Lower leg skin (tissue), 4 donors: ENCODE measurements at places on chromosomes 16 and 17.

- DNase-seq, result no peak
Observed at GRCh38 chr16:25709213-25709612, 17.5 kb downstream of the HS3ST4 start.

DNA sequence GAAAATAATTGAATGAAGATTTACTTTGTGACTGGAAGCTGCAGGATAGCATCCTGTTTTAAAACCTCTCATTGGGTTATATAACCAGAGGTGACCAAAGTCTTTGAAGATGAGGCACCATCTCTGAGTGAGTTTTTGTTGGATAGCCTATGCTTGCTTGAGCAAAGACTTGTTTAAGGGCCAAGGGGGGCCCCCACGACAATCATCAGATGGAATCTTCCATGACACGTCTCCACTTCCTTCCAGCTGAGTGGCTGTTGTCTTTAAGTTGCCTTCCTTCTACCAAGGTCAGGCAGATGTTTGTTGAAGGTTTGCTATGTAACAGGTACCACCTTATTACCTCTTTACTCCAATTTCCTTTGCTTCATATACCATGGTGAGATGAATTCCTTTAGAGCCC lies 188.8 kb downstream of the PRKCA start:
- no peak for DNase-seq

DNA sequence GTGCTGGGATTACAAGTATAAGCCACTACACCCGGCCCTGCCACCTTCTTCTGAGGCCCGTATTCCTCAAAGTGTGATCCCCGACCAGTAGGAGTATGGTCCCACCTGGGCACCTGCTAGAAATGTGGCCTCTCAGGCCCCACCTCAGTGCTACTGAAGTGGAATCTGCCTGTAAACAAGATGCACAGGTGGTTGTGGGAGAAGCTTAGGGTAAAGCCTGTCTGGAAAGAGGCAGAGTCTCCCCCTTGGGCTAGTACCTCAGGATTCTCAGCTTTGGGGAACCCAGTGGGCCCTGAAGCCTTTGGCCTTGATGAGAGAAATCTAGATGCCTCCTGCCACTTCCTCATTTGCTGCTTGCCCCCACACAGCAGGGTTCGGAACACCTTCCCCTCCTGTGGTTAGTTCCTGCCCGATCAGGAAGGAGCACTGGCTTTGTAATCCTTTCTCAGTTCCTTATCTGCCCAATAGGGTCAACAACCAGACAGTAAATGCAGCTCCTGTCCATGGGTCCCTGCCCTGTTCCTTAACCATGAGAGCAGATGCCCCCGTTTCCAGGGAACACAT lies 25.2 kb downstream of the TK2 start:
- peak; percentile 84 for DNase-seq

- DNase-seq, result no peak
Observed at GRCh38 chr16:8920645-8921346, 38.6 kb downstream of the LITAFD start.

- DNase-seq, result no peak
Observed at GRCh38 chr16:57066625-57067024, 25.8 kb upstream of the CPNE2 start.

GRCh38 chr17:61294777-61295176 lies 104.9 kb upstream of the TBX2 start:
- DNase-seq, result no peak

DNA sequence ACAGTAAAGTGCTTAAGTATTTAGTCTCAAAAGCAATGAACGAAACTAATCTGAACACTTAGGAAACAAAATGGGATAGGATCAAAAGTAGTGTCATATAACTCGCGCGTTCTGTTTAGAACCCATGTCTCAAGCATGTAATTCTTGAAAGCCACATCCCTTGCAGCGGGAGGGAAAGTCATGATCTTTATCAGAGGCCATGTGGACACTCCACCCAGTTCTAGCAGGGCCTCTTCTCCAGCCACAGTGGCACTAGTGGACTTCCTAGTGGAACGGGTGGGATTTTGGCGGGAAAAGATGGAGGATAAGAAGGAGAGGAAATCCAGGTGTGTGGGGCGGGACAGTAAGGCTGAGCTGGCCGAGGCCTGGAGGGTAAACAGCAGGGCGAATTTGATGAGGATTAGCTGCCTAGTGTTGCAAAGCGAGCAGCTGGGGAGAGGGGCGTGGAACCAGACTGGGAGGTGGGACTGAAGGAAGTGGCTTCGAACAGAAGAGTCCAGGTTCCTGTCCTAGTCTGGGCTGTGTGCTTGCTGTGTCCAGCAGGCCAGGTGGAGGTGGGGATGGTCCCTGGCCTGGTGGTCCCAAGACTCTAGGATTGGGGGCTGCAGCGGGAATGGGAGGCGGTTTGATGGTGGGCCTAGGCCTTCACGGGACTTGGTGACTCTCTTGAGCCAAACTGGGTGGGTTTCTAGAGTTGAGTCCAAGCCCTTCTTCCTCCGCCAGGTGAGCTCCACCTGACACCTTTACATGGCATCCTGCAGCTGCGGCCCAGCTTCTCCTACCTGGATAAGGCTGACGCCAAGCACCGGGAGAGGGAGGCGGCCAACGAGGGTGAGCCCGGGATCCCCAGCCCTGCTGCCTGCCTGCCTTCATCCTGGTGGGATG lies 15.9 kb downstream of the POLR3E start:
- peak; percentile 82 for DNase-seq

GRCh38 chr17:68102318-68102758 lies 66.8 kb downstream of the KPNA2 start:
- no peak for DNase-seq

- peak; percentile 3 for DNase-seq
Observed at GRCh38 chr16:54245788-54246453, 40.7 kb downstream of the IRX3 start.

DNA sequence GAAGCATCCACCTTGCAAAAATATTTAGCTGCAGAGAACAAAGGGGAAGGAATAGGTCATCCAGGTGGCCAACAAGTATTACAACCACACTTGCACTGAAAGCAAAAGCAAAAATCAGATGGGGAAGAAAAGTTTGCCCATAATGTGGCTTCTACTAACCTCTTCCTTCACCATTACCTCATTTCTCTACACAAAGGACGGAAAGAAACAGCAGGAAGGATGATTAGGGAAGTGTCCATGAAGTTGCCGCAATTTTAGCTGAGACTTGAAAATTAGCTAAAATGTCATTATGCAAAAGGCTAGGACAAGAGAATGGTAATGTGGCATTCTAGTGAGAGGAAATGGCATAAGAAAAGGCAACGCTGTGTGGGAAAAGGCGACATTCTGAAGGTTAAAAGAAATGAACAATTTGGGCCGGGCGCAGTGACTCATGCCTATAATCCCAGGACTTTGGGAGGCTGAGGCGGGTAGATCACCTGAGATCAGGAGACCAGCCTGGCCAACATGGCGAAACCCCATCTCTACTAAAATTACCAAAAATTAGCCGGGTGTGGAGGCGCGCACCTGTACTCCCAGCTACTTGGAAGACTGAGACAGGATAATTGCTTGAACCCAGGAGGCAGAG lies 13.7 kb downstream of the KANSL1 start:
- no peak for DNase-seq

GRCh38 chr17:80984749-80985148 lies 6.9 kb upstream of the CHMP6 start:
- DNase-seq, result peak; percentile 46

DNA sequence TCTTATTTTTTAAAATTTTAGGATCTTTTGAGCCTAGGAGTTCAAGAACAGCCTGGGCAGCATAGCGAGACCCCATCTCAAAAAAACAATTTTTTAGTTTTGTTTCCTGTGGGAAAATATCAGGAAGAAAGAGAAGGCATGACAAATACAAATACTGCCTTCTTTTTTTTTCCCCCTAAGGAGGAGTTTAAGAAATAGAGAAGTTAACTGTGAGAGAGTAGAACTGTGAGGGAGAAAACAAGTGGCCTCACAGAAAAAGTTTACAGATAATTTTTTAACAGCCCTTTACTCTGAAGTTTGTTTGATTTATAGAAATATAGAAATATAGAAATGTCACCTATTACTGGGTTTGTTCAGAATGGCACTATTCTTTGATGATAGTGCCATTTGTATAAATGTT lies 21.1 kb downstream of the TTYH2 start:
- no peak for DNase-seq

GRCh38 chr16:49337814-49338350 lies 35.7 kb upstream of the C16orf78 start:
- DNase-seq, result peak; percentile 37

GRCh38 chr16:35305476-35305875 lies 1846.1 kb downstream of the TP53TG3F start:
- no peak for DNase-seq

- DNase-seq, result no peak
Observed at GRCh38 chr16:88437367-88437964, 15.6 kb upstream of the ZFPM1 start.

- DNase-seq, result no peak
Observed at GRCh38 chr16:56231-56927, 2.8 kb downstream of the SNRNP25 start.

DNA sequence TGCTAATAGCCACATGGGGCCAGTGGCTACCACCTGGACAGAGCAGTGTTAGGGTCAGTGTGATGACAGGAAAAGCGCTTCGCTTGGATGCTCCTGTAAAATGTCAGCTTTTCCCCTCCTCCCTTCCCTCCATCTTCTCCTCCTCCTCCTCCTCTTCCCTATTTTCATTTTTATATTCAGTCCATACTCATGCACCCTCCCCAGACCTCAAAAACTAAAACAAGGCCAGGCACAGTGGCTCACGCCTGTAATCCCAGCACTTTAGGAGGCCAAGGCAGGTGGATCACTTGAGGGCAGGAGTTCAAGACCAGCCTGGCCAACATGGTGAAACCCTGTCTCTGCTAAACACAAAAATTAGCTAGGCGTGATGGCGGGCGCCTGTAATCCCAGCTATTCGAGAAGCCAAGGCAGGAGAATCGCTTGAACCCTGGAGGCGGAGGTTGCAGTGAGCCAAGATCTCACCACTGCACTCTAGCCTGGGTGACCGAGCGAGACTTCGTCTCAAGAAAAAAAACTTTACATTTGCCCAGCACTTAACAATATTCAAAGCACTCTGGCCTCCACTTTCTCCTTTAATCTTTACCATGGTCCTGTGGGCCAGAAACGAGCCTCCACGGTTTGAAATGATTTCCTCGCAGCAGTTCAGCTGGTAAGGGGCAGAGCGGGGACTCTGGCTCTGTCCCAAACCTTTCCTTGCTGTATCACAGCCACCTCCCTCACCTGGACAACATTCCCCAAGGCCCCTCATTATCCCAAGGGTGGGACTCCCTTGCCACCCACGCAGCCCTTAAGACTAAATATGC lies 21.8 kb downstream of the ANKRD40 start:
- DNase-seq, result no peak

- no peak for DNase-seq
Observed at GRCh38 chr16:5030251-5030870, 3.4 kb downstream of the NAGPA start.

DNA sequence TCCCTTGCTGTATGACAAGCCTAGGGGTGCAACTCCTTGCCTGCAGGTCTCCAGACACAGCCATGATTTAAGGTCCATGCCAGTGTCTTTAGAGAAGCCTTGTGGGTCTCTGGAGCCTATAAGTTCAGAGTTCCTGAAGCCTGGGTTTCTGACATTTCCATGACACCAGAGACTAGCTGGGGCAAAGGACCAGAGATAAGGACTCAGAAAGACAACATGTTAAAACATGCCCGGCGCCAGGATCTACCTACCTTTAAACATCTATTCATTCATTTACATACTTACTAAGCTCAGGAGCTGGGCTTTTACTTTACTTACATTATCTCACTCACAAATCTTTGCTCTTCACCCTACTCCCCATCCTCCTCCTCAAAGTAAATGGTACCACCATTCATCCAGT lies 1.5 kb downstream of the MRPL27 start:
- DNase-seq, result no peak

- DNase-seq, result no peak
Observed at GRCh38 chr17:3724378-3725077, 825 bp downstream of the HASPIN start.

- DNase-seq, result no peak
Observed at GRCh38 chr16:69340095-69340644, 598 bp downstream of the NIP7 start.

- no peak for DNase-seq
Observed at GRCh38 chr17:3963237-3964201, 718 bp downstream of the ATP2A3 start.

- DNase-seq, result no peak
Observed at GRCh38 chr17:8664456-8665126, 34.1 kb upstream of the MYH10 start.

GRCh38 chr17:20315311-20315710 lies 152.0 kb downstream of the LGALS9B start:
- no peak for DNase-seq

GRCh38 chr17:82913304-82914043 lies 73.7 kb upstream of the ZNF750 start:
- no peak for DNase-seq

DNA sequence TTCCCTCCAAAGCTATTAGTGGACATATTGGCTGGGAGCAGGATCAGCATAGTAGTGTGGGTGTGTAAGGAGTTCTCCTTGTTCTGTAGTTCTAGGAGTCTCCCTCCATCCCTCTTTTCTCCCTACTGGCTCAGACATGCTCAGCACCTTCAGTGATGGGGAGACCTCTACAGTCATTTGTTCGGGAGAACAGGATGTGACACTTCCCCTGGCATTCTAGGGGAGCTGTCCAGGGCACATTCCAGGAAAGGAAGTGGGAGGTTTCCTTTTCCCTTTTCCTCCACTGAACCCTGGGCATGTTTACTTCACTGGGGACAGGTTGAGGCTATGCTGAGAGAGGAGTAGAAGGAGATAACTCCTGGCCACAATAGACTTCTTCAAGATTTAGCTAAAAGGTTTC lies 86.5 kb downstream of the MYH13 start:
- no peak for DNase-seq

GRCh38 chr16:57825298-57826044 lies 23.2 kb upstream of the KIFC3 start:
- DNase-seq, result no peak

DNA sequence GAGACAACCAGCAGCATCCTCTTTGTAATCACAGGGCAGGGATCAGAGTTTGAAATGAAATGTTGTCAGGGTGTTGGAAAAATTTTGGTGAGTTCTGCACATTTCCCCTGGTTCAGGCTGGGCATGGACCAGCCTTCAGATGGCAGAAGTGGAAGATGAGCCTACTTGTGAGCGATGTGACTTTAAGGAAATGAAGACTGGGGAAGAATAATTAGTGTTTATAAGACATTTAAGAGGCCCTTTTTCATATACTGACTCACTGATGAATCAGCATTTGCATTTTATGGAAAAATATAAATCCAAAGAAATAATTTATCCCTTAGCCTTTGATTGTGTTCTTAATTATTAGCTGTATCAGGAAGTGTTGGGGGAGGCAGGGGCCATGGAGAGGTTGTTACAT lies 20.9 kb downstream of the GPR179 start:
- no peak for DNase-seq

DNA sequence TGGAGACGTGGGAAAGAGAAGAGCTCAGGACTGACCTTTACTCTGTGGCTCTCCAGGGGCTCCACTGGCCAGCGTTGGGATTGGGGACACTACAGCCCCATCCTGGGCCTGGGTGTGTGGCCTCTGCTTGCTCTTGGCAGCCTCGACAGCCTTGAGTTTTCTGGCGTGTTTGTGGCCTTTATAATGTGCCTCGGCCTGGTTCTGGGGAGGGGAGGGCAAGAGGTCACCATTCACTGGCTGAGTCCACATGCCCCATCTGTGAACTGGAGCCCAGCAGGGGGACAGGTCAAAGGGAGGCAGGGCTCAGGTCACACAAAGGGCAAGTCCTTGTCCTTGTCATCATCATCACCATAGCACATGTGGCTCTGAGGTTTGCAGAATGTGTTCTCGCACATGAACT lies 11.7 kb downstream of the NKIRAS2 start:
- DNase-seq, result no peak

- no peak for DNase-seq
Observed at GRCh38 chr16:84609563-84610177, 8.2 kb downstream of the COTL1 start.
